ENCODE measurements at places on chromosomes 2 and 18. TPM values are rescaled to one million over a fixed set of nuclear protein-coding genes. Genes with fewer than 3 reads are reported as not detected.

Gene IL18RAP
- not detected for polyA plus RNA-seq

Gene DPP4
- 0.27 TPM for polyA plus RNA-seq

Gene PPP1R1C
- polyA plus RNA-seq = 0.89 TPM

Gene ARHGAP25
- polyA plus RNA-seq = 0.52 TPM

Gene GPR39
- 13.3 TPM for polyA plus RNA-seq

Gene ZRANB3
- polyA plus RNA-seq = 6.2 TPM

Gene ADRA2B
- polyA plus RNA-seq = 0.07 TPM

Gene RAMP1
- polyA plus RNA-seq = not detected

Gene DUSP19
- 1.2 TPM for polyA plus RNA-seq

Gene PKP4
- 27.0 TPM for polyA plus RNA-seq

Gene ZBTB7C
- polyA plus RNA-seq = 0.10 TPM

Gene EMILIN1
- polyA plus RNA-seq = 0.46 TPM

Gene TMEM200C
- not detected for polyA plus RNA-seq

Gene HSPE1
- 1,198 TPM for polyA plus RNA-seq

Gene SOX11
- polyA plus RNA-seq = not detected

Gene CAPN14
- 0.09 TPM for polyA plus RNA-seq

Gene ANO7
- polyA plus RNA-seq = 3.0 TPM

Gene SLC11A1
- 0.14 TPM for polyA plus RNA-seq

Gene RIT2
- not detected for polyA plus RNA-seq

Gene NPPC
- polyA plus RNA-seq = 0.12 TPM

Gene ALPI
- not detected for polyA plus RNA-seq

Gene ICOS
- not detected for polyA plus RNA-seq

Gene RNF138
- polyA plus RNA-seq = 18.6 TPM

Gene PFN4
- polyA plus RNA-seq = 1.6 TPM

Gene NYAP2
- 0.01 TPM for polyA plus RNA-seq

Gene AGBL5
- polyA plus RNA-seq = 28.3 TPM
